Fibroblast of upper back skin (primary cell): ENCODE measurements at places on chromosomes 13 and 19.

- no peak for DNase-seq
These were observed 10.4 kb upstream of the ITM2B start for GRCh38 chr13:48222358-48223301.

DNA sequence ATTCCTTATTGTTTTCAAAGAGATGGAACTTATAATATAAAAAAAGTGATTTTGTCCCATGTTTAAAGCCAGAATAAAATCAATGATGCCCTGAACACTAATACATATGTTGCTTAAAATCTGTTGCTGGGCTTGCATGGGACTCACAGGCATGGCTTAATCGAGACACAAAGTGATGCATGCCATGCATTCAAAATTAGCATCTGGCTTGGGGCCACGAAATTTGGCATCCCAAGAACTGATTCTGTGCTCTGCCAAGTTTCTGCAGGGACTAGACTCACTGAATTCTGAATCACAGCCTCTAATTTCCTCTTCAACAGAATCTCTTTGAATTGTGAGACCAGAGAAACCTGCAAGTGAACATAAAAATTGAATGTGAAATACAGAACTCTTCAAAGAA, 109.2 kb downstream of the PCDH17 start:
- DNase-seq, result peak; percentile 2

GRCh38 chr13:87393358-87393757, 277.8 kb upstream of the SLITRK5 start:
- DNase-seq, result no peak

DNA sequence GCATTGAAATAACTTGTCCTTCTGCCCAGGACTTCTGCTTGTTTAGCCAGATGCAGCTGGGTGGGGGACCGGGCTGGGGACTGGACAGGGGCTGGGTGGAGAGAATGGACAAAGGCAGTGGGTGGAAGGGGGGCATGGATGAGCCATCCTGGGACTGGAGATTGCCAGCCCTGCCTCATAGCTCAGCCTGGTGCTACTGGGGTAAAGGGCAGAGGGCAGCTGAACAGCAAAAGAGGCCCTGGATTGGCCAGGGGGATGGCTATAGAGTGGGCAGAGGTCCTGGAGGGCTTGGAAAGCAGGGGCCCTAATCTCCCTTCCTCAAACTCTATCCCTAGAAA, 17.7 kb upstream of the PLAUR start:
- no peak for DNase-seq

GRCh38 chr13:28044608-28045007, 55.8 kb downstream of the FLT3 start:
- peak; percentile 27 for DNase-seq

GRCh38 chr13:73337532-73337931, 278.7 kb downstream of the KLF5 start:
- no peak for DNase-seq

DNA sequence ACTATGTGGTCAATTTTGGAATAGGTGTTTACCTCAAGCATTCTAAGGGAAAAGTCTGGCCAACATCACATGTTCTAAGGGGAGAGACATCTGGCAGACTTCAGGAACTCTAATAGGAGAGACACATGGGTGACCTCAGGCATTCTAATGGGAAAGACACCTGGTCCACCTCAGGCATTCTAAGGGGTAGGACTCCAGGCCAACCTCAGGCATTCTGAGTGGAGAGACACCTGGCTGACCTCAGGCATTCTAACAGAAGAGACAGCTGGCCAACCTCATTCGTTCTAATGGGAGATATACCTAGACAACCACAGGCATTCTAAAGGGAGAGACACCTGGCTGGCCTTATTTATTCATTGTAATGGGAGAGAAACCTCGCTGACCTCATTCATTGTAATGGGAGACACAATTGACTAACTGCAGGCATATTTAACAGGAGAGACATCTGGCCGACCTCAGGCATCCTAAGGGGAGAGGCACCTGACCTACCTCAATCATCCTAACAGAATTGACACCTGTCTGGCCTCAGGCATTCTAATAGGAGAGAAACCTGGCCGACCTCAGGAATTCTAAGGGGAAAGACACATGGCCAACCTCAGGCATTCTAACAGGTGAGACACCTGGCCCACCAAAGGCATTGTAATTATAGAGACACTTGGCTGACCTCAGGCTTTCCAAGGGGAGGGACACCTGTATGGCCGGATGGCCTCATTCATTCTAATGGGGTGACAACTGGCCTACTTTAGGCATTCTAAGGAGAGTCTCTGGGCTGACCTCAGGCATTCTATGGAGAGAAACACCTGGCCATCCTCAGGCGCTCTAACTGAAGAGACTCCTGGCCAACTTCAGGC, 1346.8 kb downstream of the UQCRFS1 start:
- no peak for DNase-seq

GRCh38 chr19:54905803-54906511, at the start of gene NCR1:
NCR1 (plus strand) TSS chr19:54906148; CDS start chr19:54906188, 40 bp downstream.
- no peak for DNase-seq

DNA sequence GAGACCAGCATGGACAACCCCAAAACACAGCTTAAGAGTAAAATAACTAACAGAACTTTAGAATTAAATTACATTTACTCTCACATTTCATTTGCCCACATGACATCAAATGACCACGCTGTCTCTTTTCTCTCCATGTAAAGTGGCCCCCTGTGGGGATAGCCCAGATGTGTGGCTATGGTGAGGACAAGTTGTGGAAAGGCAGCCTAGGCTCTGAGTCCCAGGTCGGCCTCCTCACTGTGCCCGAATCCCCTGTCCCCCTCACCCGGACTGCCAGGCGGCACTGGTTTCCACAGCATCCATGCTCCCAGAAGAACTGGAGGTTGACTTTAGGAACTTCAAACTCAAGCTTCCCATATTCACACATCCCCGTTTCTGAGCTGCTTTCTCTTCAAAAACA, 111.8 kb upstream of the UQCRFS1 start:
- no peak for DNase-seq

DNA sequence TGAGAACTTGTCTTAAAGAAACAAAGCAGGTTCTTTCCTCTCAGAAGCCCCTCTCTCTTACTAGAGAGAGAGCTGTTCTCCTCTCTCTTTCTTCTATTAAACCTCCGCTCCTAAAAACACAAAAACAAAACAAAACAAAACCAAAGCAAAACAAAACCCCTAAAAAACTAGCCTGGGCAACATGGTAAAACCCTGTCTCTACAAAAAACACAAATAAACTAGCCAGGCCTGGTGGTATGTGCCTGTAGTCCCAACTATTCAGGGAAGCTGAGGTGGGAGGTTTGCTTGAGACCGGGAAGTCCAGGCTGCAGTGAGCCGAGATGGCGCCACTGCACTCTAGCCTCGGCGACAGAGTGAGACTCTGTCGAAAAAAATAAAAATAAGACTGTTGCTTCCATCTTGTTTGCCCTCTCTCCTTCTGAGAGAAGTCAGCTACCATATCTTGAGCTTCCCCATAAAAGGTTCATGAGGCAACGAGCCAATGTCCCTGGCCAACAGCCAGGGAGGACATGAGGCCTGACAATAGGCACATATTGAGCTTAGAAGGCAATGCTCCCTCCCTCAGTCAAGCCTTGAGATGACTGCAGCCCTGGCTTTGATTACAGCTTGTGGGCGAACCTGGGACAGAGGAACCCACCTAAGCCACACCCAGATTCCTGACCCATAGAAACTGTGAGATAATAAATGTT, 17.5 kb upstream of the FLT3 start:
- DNase-seq, result no peak

- DNase-seq, result peak; percentile 81
These were observed 27.9 kb downstream of the DGKH start for GRCh38 chr13:42076309-42076713.

- no peak for DNase-seq
These were observed 11.2 kb upstream of the RAB20 start for GRCh38 chr13:110572778-110573118.

- DNase-seq, result peak; percentile 23
These were observed 42.5 kb downstream of the DNM2 start for GRCh38 chr19:10760273-10760944.

- DNase-seq, result no peak
These were observed 41.6 kb downstream of the HSPH1 start for GRCh38 chr13:31119966-31120700.

DNA sequence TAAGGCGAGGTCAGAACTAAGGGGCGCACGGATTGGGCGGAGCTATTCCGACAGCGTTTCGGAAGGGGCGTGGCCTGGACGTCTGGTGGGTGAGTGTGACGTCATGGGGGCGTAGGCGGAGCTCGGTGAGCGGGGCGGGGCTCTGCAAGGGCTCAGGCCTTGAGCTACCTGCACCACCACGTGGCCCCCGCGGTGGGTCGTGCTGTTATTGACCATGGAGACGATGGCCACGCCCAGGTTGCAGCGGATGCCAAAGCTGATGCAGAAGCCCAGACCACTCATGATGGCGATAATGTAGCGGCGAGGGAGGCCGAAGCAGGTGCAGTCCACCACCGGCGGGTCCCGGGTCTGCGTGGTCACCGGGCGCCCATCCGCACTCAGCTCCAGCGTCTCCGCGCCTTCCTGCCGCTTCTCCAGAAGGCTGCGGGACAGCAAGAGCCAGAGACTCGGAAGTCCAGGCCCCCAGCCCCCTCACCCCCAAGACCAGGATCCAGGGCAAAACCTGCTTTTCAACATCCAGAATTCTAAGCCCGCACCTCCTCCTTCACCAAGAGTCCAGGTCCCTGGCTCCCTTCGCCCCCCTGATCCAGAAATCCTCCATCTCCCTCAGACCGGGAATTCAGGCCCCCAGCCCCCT, 4.8 kb downstream of the SLC17A7 start:
- no peak for DNase-seq

DNA sequence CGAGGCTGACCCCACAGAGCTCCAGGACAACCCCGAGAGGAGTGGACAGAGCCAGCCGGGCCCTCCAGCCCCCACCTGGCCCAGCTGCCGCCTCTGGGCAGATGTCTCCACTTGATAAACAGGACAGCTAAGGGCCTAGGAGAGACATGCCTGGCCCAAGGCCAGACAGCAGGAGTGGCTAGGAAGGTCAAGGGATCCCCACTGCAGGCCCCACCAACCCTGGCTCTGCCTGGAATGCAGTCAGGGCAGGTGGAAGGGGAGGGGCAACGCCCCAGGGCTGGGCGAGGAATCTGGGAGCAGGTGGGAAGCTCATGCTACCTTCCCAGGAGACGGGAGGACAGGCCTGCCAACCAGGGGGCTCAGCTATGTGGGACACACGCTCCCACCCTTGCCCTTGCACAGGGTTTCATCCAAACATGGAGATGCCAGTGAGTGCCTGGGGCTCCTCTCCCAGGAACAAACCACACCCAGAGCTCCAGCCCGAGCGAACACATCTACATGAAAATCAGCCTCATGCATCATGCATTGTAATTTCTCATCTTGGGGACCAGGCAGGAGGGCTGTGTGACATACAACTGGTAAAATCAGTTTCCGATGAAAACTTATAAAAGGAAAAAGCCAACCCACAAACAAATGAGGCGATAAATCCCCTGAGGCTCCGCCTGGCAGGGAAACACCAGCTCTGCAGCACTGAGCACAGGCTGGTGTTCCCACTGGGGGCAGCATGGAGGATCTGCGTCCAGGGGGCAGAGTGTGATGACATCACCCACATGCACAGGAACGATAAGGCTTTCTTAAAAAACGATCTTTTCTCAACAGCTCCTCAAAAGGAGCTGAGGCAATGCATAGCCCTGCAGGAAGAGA, 25.0 kb downstream of the SH3GL1 start:
- peak; percentile 60 for DNase-seq

GRCh38 chr13:95250961-95251360, 50.3 kb downstream of the ABCC4 start:
- no peak for DNase-seq

GRCh38 chr13:71863254-71863865, 3.6 kb downstream of the DACH1 start:
- DNase-seq, result no peak

GRCh38 chr19:22545751-22546150, 88.4 kb upstream of the ZNF492 start:
- no peak for DNase-seq

DNA sequence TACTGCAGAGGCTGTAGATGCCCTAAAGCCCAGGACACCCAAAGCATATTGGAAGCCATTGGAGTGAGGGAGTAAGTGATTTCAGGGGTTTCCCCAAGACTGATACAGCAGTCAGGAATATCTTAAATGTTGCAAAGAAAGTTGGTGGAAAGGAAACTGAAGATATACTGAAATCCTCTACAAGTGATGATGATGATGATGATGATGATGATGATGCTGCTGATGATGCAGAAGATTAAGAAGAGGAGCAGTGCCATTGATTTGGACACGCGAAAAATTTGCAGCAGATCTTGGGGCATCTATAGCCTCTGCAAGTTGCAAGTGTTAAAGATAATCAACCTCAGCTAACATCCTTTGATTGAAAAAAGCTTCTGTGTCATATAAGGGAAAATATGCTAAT, 23.8 kb downstream of the ZNF44 start:
- no peak for DNase-seq

- no peak for DNase-seq
These were observed 271.3 kb downstream of the PCDH20 start for GRCh38 chr13:61144301-61144700.

GRCh38 chr19:17281391-17282304, at the start of gene ANKLE1:
ANKLE1 (plus strand) TSS chr19:17281901; CDS start chr19:17281921, 20 bp downstream.
- peak; percentile 17 for DNase-seq

- DNase-seq, result peak; percentile 35
These were observed 54.7 kb downstream of the ZNF787 start for GRCh38 chr19:56066152-56067023.

- no peak for DNase-seq
These were observed 247.3 kb downstream of the MTUS2 start for GRCh38 chr13:29067306-29067945.

GRCh38 chr13:39960191-39960590, 304.7 kb downstream of the COG6 start:
- no peak for DNase-seq

GRCh38 chr13:51814825-51815650, 11.1 kb upstream of the DHRS12 start:
- DNase-seq, result peak; percentile 56

GRCh38 chr13:75055296-75055695, 426.7 kb downstream of the TBC1D4 start:
- no peak for DNase-seq

DNA sequence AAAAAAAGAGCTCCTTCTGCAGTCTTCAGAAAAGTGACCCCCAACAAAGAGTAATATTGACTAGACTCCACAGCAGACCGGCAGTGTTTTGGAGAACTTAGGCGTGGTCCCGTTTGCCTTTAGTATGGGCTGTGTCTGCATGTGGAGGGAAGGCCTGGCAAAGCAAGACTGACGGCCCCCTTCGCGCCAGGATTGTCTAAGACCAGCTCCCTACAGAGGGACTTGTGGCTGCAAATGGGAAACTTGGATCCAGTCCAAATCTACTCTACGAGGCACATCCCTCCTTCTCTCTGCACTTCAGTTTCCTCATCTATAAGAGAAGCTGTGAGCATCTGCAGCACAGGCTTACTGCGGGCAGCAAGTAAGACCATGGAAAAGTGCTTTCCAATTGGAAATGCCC, 350.0 kb downstream of the ZNF536 start:
- DNase-seq, result no peak

GRCh38 chr13:29771247-29771646, 79.2 kb downstream of the UBL3 start:
- DNase-seq, result peak; percentile 43

DNA sequence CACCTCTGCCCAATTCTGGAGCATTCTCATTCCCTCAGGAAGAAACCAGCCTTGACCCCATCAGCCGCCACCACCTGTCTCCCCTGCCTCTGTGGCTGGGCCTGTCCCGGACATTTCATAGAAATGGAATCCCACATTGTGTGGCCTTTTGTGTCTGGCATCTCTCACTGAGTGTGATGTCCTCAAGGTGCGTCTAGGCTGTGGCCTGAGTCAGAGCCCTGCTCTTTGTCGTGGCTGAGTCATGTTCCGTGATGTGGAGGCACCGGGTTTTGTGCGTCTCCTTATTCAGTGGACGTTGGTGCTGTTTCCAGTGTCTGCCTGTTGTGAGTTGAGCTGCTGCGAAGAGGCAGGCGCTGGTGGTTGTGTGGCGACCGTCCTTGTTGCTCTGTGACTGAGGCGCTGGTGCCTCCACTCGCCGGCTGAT, 3.5 kb downstream of the FZR1 start:
- DNase-seq, result peak; percentile 51
